Activated naive CD8-positive, alpha-beta T cell treated with anti-CD3 and anti-CD28 coated beads for 36 hours (primary cell): ENCODE measurements at places on chromosomes 2 and 18. TPM values are rescaled to one million over a fixed set of nuclear protein-coding genes. Genes with fewer than 3 reads are reported as not detected.

- no peak for DNase-seq
- H3K4me3 ChIP-seq: peak overlapping the region; percentile 0
- no peaks in the 10 kb centered on the region for H3K27me3 ChIP-seq
- H3K27ac ChIP-seq: peak overlapping the region; percentile 17
- peaks cover 7% of the 10 kb centered on the region for H3K4me1 ChIP-seq
These were observed 152.6 kb downstream of the RTN4 start for GRCh38 chr2:54897420-54898310.

Gene TXNDC2
- total RNA-seq: not detected

DNA sequence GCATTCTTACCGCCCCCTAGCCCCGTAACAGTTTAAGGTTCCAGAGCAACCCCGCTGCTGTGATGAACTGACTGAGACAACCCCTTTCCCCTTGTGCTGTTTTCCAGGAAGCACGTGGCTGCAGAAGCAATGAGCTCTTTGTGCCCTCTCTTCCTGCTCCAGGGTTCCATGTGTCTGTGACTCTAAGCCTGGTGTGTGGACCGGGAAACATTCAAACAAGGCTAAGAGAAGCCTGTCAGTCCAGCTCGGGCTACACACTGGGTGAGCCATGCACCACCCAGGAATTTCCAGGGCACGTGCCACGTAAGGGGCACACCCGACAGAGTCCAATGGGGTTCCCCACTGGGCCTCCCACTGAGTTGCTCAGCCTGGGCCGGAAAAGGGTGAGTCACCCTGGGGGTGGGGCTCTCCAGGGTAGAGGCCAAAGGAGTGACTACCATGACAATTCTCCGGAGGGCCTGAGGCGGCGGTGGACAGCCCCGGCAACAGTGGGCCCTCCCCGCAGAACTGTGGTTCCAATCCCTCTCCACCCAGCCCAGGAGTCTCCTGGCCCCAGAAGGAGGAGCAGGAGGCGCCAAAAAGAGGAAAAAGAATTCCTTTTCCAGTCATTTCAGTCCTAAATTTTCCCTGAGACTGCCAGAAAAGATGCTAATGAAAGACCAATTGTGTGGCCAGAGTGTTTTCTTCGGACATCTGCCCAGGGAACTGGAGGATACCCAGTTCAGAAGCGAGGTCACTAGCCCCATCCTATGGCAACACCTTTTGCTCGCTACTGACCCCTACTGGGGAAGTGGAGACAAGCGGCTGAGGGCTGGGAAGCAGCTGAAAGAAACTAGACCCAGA is 157.8 kb upstream of the SLC1A4 start:
- peak; percentile 83 for DNase-seq
- H3K4me3 ChIP-seq: peak overlapping the region; percentile 41
- H3K4me1 ChIP-seq: peaks cover 14% of the 10 kb centered on the region
- peak overlapping the region; percentile 74 for H3K27ac ChIP-seq
- no peaks in the 10 kb centered on the region for H3K36me3 ChIP-seq

Gene RHOB
- 13.7 TPM for total RNA-seq

Gene LCT
- total RNA-seq: 0.34 TPM

GRCh38 chr2:43149482-43150107 is 76.8 kb downstream of the ZFP36L2 start:
- peak overlapping the region; percentile 87 for H3K27ac ChIP-seq
- H3K4me3 ChIP-seq: peak overlapping the region; percentile 56
- peak; percentile 76 for DNase-seq
- H3K36me3 ChIP-seq: peaks cover 4% of the 10 kb centered on the region

- H3K27ac ChIP-seq: no peak overlapping the region
- H3K36me3 ChIP-seq: no peaks in the 10 kb centered on the region
- no peak overlapping the region for H3K4me3 ChIP-seq
- peaks cover 5% of the 10 kb centered on the region for H3K4me1 ChIP-seq
- DNase-seq: no peak
These were observed 49.4 kb upstream of the TGFA start for GRCh38 chr2:70603066-70603465.

GRCh38 chr2:181070836-181071200 is 90.4 kb downstream of the UBE2E3 start:
- H3K27ac ChIP-seq: no peak overlapping the region
- no peaks in the 10 kb centered on the region for H3K27me3 ChIP-seq
- DNase-seq: no peak
- H3K4me1 ChIP-seq: peaks cover 4% of the 10 kb centered on the region
- H3K36me3 ChIP-seq: no peaks in the 10 kb centered on the region

Gene EFR3B
- 0.08 TPM for total RNA-seq

Gene TEX44
- total RNA-seq: not detected

Gene TMEM163
- total RNA-seq: not detected

Gene CCDC85A
- total RNA-seq: not detected

GRCh38 chr18:55283309-55283708 is 304.7 kb downstream of the TCF4 start:
- peaks cover 3% of the 10 kb centered on the region for H3K4me1 ChIP-seq
- H3K27me3 ChIP-seq: peaks cover 3% of the 10 kb centered on the region
- no peak for DNase-seq
- H3K4me3 ChIP-seq: no peak overlapping the region
- H3K27ac ChIP-seq: no peak overlapping the region

Gene OSBPL6
- total RNA-seq: 3.1 TPM

GRCh38 chr2:31778153-31778552 is 197.4 kb upstream of the SRD5A2 start:
- H3K27me3 ChIP-seq: peaks cover 6% of the 10 kb centered on the region
- H3K36me3 ChIP-seq: peaks cover 2% of the 10 kb centered on the region
- H3K4me3 ChIP-seq: no peak overlapping the region
- DNase-seq: no peak
- H3K27ac ChIP-seq: no peak overlapping the region

DNA sequence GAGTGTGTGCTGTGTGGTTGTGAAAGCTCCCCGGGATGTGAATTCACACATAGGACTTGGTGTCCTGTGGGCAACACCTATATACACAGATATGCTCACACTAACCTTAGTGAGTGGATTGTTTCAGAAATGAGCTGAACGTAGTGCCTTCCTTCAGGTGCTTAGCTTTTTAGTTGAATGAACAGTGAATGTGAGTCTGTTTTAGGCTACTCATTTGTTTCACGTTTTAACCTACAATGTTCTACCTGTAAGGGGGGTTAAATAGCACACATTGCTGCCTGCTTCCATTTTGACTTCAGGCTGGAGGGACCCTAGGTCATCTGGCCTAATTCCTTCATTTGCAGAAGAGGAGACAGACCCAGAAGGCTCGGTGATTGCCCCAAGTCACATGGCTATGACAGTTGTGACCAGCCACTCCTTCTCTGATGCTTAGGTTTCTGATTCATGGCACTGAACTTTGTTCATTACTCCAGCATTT is 1.0 kb downstream of the PLEK start:
- H3K4me3 ChIP-seq: peak overlapping the region; percentile 27
- H3K4me1 ChIP-seq: peaks cover 31% of the 10 kb centered on the region
- no peak for DNase-seq
- peaks cover 6% of the 10 kb centered on the region for H3K36me3 ChIP-seq
- H3K27ac ChIP-seq: no peak overlapping the region

DNA sequence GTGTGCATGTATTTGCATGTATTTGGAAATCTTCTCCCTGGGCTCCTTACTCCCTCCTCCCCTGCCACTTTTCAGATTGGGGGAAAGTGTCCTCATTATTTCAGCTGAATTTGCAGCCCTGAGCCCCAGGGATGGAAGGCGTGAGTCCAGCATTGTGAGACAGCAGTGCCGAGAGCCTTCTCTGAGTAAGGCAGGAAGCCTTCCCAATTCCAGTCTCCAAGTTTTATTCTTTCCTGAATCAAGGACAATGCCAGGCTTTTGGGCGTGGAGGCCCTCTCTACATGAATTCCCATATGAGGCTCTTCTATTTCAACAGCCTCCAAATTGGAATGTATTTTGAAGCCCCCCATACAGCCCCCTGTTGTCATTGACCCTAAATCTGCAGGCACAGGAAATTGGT is 163.5 kb downstream of the ACKR3 start:
- H3K27ac ChIP-seq: no peak overlapping the region
- H3K27me3 ChIP-seq: peaks cover 12% of the 10 kb centered on the region
- no peaks in the 10 kb centered on the region for H3K4me1 ChIP-seq
- DNase-seq: no peak
- H3K36me3 ChIP-seq: no peaks in the 10 kb centered on the region

DNA sequence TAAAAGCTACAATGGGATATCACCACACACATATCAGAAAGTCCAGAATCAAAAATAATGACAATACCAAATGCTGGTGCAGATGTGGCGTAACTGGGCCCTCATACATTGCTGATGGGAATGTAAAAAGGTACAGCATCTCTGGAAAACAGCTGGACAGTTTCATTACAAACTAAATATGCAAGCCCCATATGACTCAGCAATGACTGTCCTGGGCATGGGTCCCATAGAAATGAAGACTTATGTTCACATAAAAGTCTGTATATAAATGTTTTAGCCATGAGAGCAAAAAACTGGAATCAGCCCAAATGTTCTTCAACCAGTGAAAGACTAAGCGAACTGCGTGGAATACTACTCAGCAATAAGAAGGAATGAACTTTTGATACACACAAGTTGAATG is 56.7 kb downstream of the ALPK2 start:
- no peak overlapping the region for H3K4me3 ChIP-seq
- H3K27me3 ChIP-seq: no peaks in the 10 kb centered on the region
- DNase-seq: no peak

DNA sequence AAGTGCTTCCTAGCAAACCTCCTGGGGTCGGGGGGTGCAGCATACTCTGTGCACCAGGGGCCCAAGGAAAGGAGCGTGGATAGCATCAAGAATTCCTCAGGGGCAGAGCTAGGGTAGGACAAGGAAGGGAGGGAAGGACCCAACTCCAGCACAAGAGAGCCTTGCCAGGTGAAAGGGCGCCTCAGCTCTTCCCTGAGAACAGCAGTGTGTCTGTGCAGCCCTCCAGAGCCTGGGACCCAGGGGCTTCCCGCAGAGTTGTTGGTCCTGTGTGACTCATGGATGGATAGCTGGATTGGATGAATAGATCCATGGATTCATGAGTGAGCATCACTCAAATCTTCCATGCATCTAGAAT is 175.4 kb downstream of the SMAD2 start:
- peaks cover 37% of the 10 kb centered on the region for H3K27me3 ChIP-seq
- H3K27ac ChIP-seq: no peak overlapping the region
- peaks cover 4% of the 10 kb centered on the region for H3K36me3 ChIP-seq
- DNase-seq: no peak

DNA sequence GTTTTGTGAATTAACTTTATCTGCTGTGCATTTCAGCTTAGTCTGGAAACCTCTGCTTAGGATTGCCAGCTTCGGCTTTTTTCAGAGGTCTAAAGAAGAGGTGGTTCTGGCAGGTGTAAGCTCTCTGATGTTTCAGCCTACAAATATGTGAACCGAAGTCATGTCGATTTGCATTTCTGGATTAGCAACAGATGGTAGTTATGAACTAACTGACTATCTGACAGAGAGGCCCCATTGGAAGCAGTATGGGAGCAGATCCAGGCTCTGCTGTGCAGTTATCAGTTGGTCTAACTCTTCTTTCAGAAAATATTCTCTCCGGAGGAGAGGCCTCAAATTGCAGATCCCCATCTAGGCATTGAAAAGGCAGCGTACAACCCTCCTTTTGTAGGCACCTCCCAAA is 32.7 kb upstream of the SPRED2 start:
- H3K27me3 ChIP-seq: peaks cover 17% of the 10 kb centered on the region
- H3K4me3 ChIP-seq: no peak overlapping the region
- H3K36me3 ChIP-seq: peaks cover 1% of the 10 kb centered on the region
- H3K4me1 ChIP-seq: no peaks in the 10 kb centered on the region
- DNase-seq: no peak

GRCh38 chr2:203897544-203897943 is 30.0 kb downstream of the CTLA4 start:
- H3K4me1 ChIP-seq: peaks cover 31% of the 10 kb centered on the region
- no peak overlapping the region for H3K4me3 ChIP-seq
- no peak for DNase-seq
- H3K36me3 ChIP-seq: peaks cover 14% of the 10 kb centered on the region

Gene GPR45
- not detected for total RNA-seq
